ENCODE measurements at places on chromosomes 13 and 19.

DNA sequence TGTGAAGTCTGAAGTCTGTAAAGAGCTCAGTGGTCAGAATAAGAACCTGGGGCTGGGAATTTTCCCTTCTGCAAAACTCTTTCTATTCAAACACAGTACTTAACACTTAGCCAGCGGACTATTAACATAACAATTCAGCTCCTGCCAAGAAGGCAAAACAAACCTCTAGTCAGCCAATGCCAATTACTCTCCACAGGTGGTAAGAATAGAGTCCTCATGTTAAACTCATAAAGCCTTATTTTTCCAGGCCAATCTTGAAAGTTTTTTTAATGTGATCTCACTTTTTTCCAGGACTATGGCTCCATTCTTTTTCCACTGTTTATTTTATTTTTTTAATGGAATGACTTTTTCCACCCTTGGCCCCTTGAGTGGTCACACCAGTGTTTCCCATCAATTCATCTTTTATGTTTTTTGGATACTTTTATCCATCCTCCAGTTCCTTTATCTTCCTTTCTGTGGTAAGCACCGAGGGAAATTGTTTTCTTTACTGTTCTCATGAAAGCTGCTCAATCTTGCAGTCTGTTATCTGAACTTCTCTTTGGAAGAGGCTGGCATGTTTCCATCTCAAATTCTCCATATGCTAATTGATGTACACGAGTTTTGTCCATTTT lies 217.3 kb downstream of the LHFPL6 start:
- no peak for DNase-seq

- DNase-seq = no peak
Measured at GRCh38 chr13:38897521-38897920, 93.1 kb downstream of the STOML3 start.

DNA sequence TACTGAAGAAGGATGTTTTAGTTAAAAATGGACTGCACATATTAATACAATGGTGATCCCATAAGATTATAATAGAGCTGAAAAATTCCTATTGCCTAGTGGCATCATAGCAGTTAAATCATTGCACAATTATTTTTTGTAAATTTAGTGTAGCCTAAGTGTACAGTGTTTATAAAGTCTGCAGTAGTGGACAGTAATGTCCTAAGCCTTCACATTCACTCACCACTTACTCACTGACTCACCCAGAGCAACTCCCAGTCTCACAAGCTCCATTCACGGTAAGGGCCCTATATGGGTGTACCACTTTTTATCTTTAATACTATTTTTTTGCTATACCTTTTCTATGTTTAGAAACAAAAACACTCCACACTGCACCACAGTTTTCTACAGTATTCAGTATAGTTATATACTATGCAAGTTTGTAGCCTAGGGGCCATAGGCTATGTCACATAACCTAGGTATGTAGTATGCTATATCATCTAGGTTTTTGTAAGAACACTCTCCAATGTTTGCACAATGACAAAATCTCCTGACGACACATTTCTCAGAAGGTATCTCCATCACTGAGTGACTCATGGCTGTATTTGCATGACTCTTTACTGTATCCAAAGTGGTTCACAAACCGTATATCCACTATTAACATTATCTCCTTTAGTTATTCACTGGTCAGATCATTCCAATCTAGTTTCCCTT lies 536.0 kb downstream of the KLF12 start:
- no peak for DNase-seq

DNA sequence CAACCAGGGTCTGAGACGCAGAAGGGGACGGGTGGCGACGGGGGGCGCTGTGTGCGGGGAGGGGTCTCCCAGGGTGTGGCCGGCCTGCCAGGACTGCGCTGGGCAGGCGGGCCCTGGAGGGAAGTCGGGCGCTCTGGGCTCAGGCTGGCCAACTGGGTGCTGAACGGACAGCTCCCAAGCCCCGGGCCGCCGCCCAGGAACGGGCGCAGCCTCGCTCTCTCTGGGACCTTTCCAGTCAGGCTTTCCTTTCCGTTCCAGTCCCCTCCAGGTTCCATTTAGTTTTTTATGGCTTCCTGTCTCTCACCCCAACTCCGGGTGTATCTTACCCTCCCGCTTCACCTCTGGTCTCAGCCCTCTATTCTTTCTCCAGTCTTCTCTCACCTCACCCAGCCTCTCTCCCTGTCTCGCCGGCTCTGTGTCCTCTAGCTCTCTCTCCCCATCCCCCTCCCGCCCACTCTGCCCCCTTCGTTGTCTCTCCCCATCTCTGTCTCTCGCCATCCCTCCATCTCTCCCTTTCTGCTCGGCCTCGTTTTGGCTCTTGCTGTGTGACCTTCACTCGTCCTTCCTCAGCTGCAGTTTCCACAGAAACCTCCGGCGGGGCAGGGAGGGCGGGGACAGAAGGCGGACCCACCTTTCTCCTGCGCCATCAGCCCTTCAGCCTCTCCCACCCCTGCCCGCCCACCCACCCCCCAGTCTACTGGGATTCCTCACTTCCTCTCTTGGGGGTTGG lies 3.3 kb upstream of the ATP1A3 start:
- peak; percentile 63 for DNase-seq

DNA sequence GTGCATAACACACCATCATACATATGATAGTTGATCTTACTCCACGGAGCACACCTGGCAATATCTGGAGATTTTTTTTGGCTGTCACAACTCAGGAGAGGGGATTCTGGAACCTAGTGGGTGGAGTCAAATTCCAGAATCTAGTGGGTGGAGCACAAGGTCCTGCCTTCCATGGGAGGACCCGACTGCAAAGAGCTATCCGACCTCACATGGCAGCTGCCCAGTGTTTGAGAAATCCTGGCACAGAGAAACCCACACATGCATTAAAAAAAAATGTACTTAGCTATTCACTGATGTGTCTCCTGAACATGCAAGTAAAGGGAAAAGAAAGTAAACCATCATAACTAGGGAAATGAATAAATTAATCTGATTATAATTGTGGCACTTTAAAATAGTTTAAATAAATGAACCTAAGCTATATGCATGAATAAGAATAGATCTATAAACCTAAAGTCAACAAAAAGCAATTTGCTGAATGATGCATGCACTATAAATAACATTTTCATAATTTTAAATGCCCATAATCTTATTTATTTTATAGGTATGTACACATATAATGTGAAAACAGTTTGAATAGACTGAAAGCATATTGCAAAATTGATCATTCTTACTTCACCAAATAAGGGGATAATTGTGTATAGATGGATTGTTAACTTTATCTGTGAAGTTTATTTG lies 300.3 kb downstream of the MYO16 start:
- no peak for DNase-seq
